ENCODE measurements at places on chromosomes 6 and 20. TPM values are rescaled to one million over a fixed set of nuclear protein-coding genes. Genes with fewer than 3 reads are reported as not detected.

HAO1 gene
- polyA plus RNA-seq, result not detected

SALL4 gene
- not detected for polyA plus RNA-seq

TSBP1 gene
- not detected for polyA plus RNA-seq

C6orf58 gene
- not detected for polyA plus RNA-seq

KCNB1 gene
- polyA plus RNA-seq, result not detected

GRCh38 chr6:149453597-149454345, 31.0 kb downstream of the ZC3H12D start:
- H3K4me3 ChIP-seq, result no peak overlapping the region
- no peak for DNase-seq
- peaks cover 14% of the 10 kb centered on the region for H3K4me1 ChIP-seq
- H3K36me3 ChIP-seq, result peaks cover 6% of the 10 kb centered on the region
- no peak overlapping the region for H3K27ac ChIP-seq
- no peaks in the 10 kb centered on the region for H3K27me3 ChIP-seq

GRCh38 chr6:113526995-113527394, 330.1 kb upstream of the MARCKS start:
- H3K27me3 ChIP-seq, result peaks cover 6% of the 10 kb centered on the region
- no peak overlapping the region for H3K4me3 ChIP-seq
- no peaks in the 10 kb centered on the region for H3K4me1 ChIP-seq
- H3K27ac ChIP-seq, result no peak overlapping the region
- no peak for DNase-seq

DNA sequence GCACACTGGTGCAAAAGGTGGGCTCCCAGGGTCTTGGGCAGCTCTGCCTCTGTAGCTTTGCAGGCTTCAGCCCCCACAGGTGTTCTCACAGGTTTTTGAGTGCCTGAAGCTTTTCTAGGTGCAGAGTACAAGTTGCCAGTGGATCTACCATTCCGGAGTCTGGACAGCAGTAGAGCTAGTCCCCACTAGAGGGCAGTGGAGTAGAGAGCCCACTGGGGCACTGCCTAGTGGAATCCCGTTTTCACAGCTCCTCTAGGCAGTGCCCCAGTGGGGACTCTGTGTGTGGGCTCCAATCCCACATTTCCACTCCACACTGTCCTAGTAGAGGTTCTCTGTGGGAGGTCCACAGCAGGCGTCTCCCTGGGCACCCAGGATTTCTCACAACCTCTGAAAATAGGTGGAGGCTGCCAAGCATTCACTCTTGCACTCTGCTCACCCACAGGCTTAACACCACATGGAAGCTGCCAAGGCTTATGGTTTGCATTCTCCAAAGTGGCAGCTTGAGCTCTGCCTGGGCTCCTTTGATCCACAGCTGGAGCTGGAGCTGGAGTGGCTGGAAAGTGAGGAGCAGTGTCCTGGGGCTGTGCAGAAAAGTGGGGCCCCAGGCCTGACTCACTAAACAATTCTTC, 86.3 kb upstream of the PROKR2 start:
- no peak for DNase-seq
- peaks cover 18% of the 10 kb centered on the region for H3K27me3 ChIP-seq
- no peaks in the 10 kb centered on the region for H3K4me1 ChIP-seq
- no peak overlapping the region for H3K27ac ChIP-seq

GRCh38 chr6:38762848-38763247, 47.7 kb downstream of the DNAH8 start:
- no peak for DNase-seq
- H3K4me1 ChIP-seq, result no peaks in the 10 kb centered on the region
- H3K36me3 ChIP-seq, result peaks cover 6% of the 10 kb centered on the region
- no peak overlapping the region for H3K27ac ChIP-seq
- H3K27me3 ChIP-seq, result peaks cover 43% of the 10 kb centered on the region
- no peak overlapping the region for H3K4me3 ChIP-seq

- H3K36me3 ChIP-seq, result no peaks in the 10 kb centered on the region
- no peak overlapping the region for H3K4me3 ChIP-seq
- peaks cover 13% of the 10 kb centered on the region for H3K27me3 ChIP-seq
- DNase-seq, result no peak
Measured at GRCh38 chr20:10179574-10180298, 38.9 kb upstream of the SNAP25 start.

- no peaks in the 10 kb centered on the region for H3K27me3 ChIP-seq
- H3K4me1 ChIP-seq, result no peaks in the 10 kb centered on the region
- no peak overlapping the region for H3K27ac ChIP-seq
- no peaks in the 10 kb centered on the region for H3K36me3 ChIP-seq
- no peak overlapping the region for H3K4me3 ChIP-seq
Measured at GRCh38 chr6:95117236-95117635, 460.1 kb upstream of the MANEA start.

DNA sequence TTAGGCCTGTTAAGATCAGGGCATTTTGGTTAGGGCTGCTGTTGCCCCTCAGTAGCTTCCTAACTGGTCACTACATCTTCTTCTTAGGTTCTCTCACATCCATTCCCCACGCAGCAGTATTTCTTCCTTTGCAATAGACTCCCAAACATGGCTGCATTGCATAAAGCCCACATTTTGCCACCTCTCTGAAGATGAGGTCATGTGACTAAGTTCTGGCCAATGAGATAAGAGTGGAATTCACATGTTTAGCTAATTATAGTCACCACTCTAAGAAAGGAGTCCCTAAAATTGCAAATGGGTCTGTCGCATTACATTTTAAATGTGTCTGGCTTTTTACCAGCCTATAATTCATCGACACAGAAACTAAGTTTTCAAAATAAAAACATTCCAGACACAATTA, 9.3 kb upstream of the DOK5 start:
- H3K36me3 ChIP-seq, result no peaks in the 10 kb centered on the region
- no peak overlapping the region for H3K27ac ChIP-seq
- no peaks in the 10 kb centered on the region for H3K4me1 ChIP-seq
- no peak for DNase-seq
- H3K27me3 ChIP-seq, result peaks cover 9% of the 10 kb centered on the region
- no peak overlapping the region for H3K4me3 ChIP-seq

- H3K4me3 ChIP-seq, result no peak overlapping the region
- H3K4me1 ChIP-seq, result no peaks in the 10 kb centered on the region
- no peak overlapping the region for H3K27ac ChIP-seq
- H3K27me3 ChIP-seq, result no peaks in the 10 kb centered on the region
- DNase-seq, result no peak
- peaks cover 4% of the 10 kb centered on the region for H3K36me3 ChIP-seq
Measured at GRCh38 chr20:52422574-52423336, 231.2 kb upstream of the ZFP64 start.

DNA sequence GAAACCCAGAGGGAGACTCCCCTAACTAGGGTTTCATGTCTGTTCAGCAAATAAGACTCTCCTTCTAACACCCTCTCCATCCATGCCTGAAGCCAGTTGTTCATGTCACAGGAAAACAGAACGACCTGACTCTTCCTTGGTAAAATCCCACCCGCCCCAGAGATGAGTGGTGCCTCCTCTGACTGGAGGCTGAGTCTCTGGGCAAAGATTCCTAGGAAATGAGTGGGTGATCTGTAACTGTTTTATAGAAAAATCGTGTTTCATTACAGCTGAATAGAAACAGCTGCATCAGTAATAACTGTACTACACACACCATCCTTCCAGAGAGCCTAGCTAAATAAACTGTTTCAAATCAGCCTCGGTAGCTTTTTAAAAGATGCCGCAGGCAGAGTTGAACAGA, 37.4 kb upstream of the MRPS10 start:
- H3K36me3 ChIP-seq, result no peaks in the 10 kb centered on the region
- no peaks in the 10 kb centered on the region for H3K4me1 ChIP-seq
- DNase-seq, result no peak
- H3K27ac ChIP-seq, result no peak overlapping the region

DNA sequence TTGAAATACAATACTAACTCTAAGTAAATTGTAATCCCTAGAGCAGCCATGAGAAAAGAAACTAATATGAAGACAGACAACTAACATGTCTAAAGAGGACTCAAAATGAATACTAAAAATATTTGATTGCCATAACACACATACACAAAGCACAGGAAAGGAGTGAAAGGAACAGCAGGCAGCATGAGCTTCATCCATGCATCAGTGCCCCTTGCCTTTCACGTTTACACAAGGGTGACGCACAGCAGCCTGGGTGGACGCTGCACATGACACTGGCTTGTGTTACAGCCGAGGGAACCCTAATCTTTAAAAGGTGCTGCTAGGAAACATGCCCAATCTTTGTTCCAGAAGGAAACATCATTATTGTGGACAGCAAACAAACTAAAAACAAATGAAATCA, 123.5 kb downstream of the MAN1A1 start:
- peaks cover 9% of the 10 kb centered on the region for H3K4me1 ChIP-seq
- no peak for DNase-seq
- no peak overlapping the region for H3K4me3 ChIP-seq

DNA sequence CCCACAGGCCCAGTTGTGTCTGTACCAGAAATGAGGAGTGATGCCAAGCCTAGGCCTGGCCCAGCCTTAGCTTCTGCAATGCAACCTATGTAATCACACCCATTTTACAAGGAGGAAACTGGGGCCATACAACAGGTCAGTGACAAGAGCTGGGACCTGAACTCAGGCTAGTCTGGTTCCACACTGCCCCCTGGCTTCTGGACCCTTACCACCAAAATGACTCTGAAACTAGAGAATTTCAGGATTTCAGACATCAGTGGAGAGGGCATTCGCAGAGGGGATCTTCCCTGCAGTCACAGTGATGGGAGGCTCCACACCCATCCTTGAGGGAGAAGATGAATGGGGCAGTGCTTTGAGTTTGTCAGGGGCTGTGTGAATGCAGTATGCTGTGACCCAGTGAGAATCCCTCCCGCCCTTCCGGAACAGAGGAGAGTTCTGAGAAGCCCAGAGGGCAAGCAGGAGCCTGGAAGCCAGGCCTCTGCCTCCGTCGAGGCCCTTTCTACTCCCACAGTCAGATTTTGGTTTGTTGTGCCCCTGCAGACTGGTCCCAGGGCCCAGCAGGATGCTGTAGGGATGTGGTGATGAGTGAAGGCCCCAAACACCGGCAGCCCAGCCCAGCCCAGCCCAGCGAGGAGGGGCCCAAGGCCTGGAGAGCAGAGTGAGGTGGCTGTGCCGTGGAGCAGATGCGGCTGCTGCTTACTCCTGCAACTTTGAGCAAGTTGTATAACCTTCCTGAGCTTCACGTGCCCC, 48.1 kb upstream of the MYL9 start:
- H3K27ac ChIP-seq, result peak overlapping the region; percentile 42
- H3K4me3 ChIP-seq, result no peak overlapping the region
- H3K4me1 ChIP-seq, result peaks cover 27% of the 10 kb centered on the region
- no peaks in the 10 kb centered on the region for H3K27me3 ChIP-seq

- H3K27me3 ChIP-seq, result peaks cover 17% of the 10 kb centered on the region
- no peak for DNase-seq
- no peak overlapping the region for H3K27ac ChIP-seq
- peaks cover 15% of the 10 kb centered on the region for H3K36me3 ChIP-seq
- no peak overlapping the region for H3K4me3 ChIP-seq
Measured at GRCh38 chr20:48026981-48027592, 241.8 kb upstream of the SULF2 start.

DNA sequence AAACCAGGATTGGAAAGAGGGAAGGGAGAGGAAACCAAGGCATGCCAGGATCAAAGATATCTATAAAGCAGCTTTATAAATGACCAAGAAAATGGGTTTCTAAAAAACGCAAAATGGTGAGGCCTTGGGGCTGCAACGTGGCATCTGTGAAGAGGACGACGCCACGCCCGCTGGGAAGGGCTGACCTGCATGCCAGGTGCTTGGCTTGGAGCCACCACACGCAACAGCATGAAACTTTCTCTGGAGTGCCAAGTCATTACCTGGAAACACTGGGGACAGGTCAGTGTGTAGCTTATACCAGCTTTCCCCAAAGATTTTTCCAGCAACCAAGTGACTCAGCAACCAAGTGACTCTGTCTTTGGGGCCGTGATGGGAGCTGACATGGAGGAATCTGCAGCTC, 82.5 kb downstream of the POPDC3 start:
- H3K27ac ChIP-seq, result peak overlapping the region; percentile 43
- DNase-seq, result no peak
- H3K36me3 ChIP-seq, result no peaks in the 10 kb centered on the region
- H3K4me1 ChIP-seq, result no peaks in the 10 kb centered on the region

DNA sequence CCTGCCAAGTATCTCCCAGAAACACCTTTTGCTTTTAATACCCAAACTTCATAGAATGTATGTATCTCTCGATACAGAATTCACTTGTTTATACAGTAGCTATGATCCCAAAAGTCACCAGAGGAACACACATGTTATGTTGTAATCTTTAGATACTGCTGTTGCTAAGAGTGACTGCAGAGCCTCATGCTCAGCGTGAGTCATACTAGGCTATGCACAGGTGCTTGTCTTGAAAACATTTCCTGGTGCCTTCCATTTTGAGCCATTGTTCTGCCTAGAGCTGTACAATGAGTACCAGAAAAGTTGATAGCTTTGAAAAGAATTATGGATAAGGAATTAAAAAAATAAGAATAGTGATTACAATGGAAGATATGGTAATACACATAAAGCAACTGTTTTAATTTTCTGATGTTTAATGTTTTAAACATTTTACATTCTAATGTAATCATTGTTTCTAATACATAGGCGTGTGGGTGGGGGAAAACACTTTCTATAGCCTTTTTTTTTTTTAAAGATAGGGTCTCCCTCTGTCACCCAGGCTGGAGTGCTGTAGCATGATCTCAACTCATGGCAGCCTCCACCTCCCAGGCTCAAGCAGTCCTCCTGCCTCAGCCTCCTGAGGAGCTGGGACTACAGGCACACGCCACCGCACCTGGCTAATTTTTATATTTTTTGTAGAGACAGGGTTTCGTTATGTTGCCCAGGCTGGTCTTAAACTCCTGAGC, 79.4 kb downstream of the CD24 start:
- no peak for DNase-seq
- H3K27me3 ChIP-seq, result no peaks in the 10 kb centered on the region
- H3K4me3 ChIP-seq, result no peak overlapping the region
- no peak overlapping the region for H3K27ac ChIP-seq
- H3K36me3 ChIP-seq, result no peaks in the 10 kb centered on the region

- peak overlapping the region; percentile 53 for H3K4me3 ChIP-seq
- H3K4me1 ChIP-seq, result peaks cover 6% of the 10 kb centered on the region
- no peak for DNase-seq
- H3K27me3 ChIP-seq, result peaks cover 66% of the 10 kb centered on the region
- no peak overlapping the region for H3K27ac ChIP-seq
Measured at GRCh38 chr6:27605401-27606342, 132.8 kb upstream of the ZNF184 start.

DNA sequence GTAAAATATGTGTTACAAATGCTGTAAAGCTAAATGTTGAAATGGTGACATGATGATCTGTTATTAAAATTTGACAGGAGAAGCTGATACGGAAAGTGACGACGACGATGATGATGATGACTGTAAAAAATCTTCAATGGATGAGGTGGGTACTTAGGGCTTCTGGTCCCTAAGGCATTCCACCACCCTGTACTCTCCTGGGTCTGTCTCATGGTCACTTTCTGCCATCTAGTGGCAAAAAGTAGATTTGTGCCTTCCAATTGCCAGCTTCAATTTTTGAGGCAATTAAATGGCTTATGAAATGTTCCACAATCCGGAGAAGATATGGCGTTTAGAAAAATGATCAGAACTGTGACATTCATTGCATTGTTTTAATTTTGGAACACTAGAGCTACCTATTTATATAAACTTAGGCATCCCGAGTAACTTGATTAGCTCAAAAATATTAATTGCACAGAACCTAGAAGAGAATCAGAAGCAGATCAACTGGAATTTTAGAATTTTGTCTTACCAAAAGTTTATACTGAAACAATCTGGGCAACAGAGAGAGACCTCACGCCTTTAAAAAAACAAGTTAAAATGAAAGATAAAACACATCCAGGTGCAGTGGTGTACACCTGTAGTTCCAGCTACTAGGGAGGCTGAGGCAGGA, 346.5 kb upstream of the PLCB4 start:
- no peaks in the 10 kb centered on the region for H3K27me3 ChIP-seq
- H3K36me3 ChIP-seq, result no peaks in the 10 kb centered on the region
- H3K27ac ChIP-seq, result no peak overlapping the region
- peak; percentile 30 for DNase-seq
- H3K4me3 ChIP-seq, result no peak overlapping the region

GRCh38 chr6:165220045-165220444, 89.4 kb downstream of the C6orf118 start:
- H3K36me3 ChIP-seq, result no peaks in the 10 kb centered on the region
- H3K4me3 ChIP-seq, result no peak overlapping the region
- H3K27me3 ChIP-seq, result no peaks in the 10 kb centered on the region
- H3K27ac ChIP-seq, result no peak overlapping the region
- no peaks in the 10 kb centered on the region for H3K4me1 ChIP-seq

Data from naive B cell (primary cell).